ENCODE measurements at places on chromosomes 13 and 19. TPM values are rescaled to one million over a fixed set of nuclear protein-coding genes. Genes with fewer than 3 reads are reported as not detected.

DNA sequence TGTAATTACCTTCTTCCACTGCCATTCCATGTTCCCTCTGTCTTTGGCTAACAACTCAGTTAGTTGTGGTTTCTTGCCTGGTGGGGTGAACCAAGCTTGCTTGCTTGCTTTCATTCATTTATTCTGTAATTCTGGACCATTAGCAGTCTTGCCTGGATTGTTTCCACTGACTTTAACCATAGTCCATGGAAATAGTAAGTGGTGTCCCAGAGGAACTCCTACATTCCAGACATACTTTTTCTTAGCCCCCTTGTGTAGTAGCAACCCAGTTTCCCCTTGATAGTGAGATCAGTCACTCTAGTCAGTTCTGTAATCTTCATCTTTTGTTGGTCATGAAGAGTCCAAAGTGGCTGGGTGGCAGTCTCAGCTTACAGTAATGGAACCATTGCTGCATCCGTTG lies 23.2 kb downstream of the PDS5B start:
- DNase-seq = no peak

GRCh38 chr13:110520431-110521295 lies 40.9 kb downstream of the RAB20 start:
- DNase-seq = peak; percentile 52

DNA sequence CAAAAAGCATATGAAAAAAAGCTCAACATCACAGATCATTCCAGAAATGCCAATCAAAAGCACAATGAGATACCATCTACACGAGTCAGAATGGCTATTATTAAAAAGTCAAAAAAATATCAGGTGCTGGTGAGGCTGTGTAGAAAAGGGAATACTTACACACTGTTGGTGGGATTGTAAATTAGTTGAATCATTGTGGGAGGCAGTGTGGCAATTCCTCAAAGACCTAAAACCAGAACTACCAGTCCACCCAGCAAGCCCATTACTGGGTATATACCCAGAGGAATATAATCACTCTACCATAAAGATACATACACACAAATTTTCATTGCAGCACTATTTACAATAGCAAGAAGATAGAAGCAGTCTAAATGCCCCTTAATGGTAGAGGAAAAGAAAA lies 529.9 kb downstream of the SLITRK1 start:
- DNase-seq = no peak

DNA sequence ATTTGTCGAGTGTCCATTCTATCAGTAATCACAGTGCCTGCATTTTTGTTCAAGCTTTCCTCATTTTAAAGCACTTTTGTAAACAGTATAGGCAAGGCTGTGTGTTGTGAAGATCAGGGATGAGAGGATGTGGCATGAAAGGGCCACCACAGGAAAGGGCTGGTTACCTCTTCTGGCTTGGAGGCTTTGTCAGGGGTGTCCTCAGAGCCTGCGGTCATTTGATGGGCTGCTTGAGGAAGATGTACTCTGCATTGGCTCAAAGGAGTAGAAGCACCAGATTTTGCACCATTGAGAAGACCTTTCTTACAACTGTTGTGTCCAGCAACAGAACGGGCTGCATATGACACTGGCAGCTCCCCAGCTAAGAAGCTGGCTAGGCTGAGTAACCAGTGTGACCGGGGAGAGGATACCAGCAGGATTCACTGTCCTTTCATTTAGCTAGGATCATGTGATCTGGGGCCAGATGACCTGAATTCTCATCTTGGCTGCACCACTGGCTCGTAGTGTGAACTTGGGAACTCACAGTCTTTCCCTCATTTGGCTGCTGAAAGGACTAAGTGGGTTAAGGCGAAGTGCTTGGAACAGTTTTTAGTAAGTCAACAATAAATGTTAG lies 380.2 kb downstream of the FGF9 start:
- DNase-seq = no peak

DNA sequence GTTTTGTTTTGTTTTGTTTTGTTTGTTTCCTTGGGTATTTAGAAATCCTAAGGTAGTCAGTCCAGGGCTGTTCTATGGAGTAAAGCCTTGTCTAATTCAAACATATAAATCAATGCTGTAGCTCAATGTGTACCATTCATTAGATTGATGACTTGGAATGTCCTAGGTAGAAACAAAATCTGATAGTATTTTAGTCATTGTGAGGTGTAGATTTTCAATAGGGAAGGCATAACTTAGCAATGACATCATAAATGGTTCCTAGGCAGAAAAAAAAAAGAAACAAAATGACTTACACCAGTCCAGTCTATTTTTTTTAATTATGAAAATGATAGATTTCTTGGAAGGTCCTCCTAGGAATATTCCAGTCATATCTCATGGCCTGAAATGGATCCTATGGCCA lies 189.9 kb downstream of the SPRY2 start:
- no peak for DNase-seq

DNA sequence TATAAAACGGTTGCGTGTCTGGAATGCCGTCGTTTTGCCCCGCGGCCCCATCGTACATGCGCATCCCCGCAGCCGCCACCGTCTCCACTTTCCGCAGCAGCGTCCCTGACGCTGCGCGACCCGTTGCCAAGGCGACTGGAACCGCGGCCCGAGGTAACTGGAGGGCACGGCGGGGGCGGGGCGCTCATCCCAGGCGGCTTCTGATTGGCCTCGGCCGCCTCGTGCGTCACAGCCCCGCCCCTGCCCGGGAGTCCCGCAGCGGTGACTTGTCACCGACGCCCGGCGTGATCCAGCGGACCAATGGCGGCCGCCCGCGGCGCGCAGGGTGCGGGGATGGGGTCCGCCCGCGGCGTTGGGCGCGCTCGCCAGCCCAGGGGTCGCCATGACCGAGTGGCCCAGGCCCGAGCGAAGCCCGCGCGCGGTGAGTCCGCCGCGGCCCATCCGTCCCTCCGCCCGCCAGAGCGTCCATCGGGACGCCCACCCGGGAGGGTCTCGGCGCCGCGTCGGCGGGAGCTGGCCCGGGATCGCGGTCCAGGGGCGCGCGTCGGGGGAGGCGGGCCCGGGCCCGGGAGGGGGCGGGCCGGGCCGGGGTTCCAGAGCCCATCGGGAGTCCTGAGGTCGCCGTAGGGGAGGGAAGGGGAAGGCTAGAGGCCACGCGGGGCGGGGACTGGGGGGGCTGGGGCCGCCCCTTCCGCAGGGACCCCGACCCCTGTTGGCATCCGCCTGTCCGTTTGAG lies at the start of gene ZSCAN1:
ZSCAN1 (plus strand) TSS at position 285 of the 736 bp plus-strand sequence. CDS start 3,812 bp downstream, outside the sequence.
- DNase-seq = peak; percentile 82

GRCh38 chr13:112702341-112702985 lies 12.6 kb downstream of the ATP11A start:
- DNase-seq = peak; percentile 29

- no peak for DNase-seq
These were observed 16.4 kb downstream of the ZNF814 start for GRCh38 chr19:57872450-57872849.

DNA sequence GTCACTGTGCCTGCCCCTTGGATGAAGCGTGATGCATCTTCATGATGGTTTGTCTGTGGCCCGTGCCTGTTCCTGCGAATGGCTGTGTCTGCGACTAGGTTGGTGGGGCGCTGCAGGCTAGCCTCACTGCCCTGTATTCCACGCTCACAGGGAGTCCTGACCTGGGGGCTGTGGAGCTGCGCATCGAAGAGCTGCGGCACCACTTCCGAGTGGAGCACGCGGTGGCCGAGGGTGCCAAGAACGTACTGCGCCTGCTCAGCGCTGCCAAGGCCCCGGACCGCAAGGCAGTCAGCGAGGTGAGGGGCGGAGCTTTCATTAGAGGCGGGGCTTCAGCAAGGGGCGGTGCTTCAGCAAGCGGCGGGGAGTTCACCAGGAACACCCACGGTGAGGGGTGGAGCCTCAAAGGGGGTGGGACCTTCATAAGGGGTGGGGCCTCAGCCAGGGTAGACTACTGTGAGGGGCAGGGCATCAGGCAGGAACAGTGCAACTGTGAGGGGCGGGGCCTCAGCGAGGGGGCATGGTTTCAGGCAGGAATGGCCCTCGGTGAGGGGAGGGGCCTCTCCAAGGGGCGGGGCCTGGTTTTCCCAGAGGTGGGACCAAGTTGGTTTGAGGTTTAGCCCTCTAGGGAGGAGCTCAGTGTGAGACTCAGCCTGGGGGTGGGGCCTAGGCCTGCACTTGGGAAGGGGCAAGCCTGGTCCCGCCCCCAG lies 17.2 kb downstream of the PKN1 start:
- peak; percentile 49 for DNase-seq

- DNase-seq = peak; percentile 23
These were observed 603 bp downstream of the TM9SF2 start for GRCh38 chr13:99501848-99502301.

Gene ZNF835
- 4.6 TPM for polyA plus RNA-seq

Gene LYL1
- polyA plus RNA-seq = 0.90 TPM

Gene NLRP4
- polyA plus RNA-seq = 1.5 TPM

All from ovary (tissue), 10 donors.